Type B pancreatic cell (in vitro differentiated cells): ENCODE measurements at places on chromosomes 7 and 10.

- no peak for DNase-seq
Observed at GRCh38 chr10:5354068-5354467, 10.7 kb upstream of the UCN3 start.

GRCh38 chr7:36283181-36283580, 106.5 kb upstream of the ANLN start:
- no peak for DNase-seq

DNA sequence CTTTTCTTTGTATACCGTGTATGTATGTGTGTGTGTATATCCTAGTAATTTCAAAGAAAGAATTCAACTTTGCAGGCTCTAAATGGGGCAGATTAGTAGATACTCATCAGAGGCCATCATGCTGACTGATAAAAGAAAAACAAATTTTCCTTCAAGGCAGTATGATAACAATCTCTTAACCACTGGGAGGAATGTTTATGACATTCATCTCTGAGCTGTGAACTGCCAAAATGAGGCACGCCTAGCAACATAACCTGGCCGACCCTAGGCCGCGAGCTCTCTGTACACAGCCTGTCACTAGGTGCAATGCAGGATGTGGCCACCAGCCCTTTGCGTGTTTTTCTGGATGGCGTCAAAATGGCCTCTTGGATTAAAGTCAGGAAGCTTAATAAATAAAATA, 343.7 kb upstream of the GALNT17 start:
- no peak for DNase-seq

DNA sequence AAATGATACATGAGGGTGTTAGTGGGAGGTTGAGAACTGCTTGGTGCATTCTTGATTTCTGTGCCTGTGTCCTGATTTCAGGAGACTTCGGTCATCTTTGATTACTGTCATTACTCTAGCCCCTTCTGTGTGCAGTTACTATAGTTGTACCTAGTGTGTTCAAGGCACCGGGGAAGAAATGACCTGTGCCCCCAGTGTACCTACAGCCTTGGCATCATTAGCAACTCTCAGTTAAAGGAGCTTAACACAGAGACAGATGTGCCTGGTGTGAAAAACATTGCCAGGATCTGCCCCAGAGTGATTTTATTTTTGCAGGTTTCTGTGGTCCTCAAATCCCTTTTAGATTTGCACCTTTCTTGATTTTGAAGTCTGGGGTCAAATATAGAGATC, 62.2 kb downstream of the ARID5B start:
- no peak for DNase-seq

DNA sequence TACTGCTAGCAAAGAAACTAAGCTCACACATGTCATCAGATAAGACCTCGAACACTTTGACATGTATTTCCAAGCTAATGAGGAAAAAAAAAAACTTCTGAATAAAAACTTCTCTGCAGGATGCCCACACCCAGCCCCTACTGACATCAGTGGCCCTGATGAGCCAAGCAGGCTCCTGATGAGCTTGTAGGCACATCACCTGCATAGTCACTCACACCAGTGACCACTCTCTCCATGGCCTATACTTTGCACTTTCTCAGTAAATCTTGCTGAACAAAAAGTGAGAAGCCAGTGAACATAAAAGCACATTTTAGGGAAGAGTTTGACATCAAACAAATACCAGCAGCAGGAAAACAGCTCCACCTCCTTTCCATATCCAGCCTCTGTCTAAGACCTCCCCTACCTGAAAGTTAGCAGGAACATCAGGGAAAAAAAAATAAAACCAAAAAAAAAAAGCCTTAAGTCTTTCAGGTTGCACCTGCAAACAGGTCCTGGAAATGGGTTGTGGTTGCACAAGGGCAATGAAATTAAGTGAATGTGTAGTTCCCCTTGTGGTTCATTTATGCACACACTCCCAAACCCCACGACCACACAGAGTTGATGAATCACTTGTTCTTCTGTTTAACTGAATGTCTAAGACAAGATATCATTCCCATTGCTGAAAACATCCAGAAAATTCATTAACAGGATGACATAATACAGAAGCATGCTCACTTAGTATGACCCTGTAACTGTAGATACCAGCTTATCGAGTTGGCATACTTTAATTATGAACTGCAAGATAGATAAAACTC, 205.2 kb upstream of the PDE1C start:
- no peak for DNase-seq

GRCh38 chr10:95832216-95833041, 75.3 kb upstream of the CC2D2B start:
- DNase-seq: no peak

GRCh38 chr10:75438275-75438674, 6.9 kb downstream of the LRMDA start:
- no peak for DNase-seq

DNA sequence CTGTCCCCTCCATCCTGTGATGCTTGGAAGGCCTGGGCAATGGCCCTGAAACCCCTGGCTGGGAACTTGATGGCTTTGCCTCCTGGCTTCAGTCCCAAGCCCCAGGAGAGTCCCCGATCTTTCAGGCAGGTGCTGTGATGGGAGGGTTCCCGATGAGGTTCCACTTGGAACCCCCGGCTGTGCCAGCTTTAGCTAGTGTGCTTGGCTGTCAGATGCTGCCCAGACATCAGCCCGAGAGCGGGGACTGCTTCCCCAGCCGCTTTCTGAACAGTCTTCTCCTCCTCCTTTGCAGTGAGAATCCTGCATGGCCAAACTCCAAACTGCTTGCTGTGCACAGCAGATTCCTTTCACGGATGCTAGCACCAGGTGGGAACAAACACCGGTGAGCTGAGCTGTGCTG, 58.1 kb downstream of the PKD1L1 start:
- no peak for DNase-seq

GRCh38 chr10:25786899-25787298, 147.1 kb upstream of the MYO3A start:
- DNase-seq: no peak

GRCh38 chr10:53379956-53380355, 607.4 kb upstream of the MBL2 start:
- no peak for DNase-seq

GRCh38 chr7:142881586-142882337, 3.8 kb downstream of the TRPV6 start:
- DNase-seq: no peak

- DNase-seq: no peak
Observed at GRCh38 chr7:112782498-112782897, 7.7 kb downstream of the TMEM168 start.

- no peak for DNase-seq
Observed at GRCh38 chr7:139995017-139995915, 67.5 kb downstream of the PARP12 start.

- no peak for DNase-seq
Observed at GRCh38 chr10:6070660-6071059, 8.5 kb upstream of the IL2RA start.

GRCh38 chr7:49873420-49873819, 100.0 kb downstream of the VWC2 start:
- no peak for DNase-seq

DNA sequence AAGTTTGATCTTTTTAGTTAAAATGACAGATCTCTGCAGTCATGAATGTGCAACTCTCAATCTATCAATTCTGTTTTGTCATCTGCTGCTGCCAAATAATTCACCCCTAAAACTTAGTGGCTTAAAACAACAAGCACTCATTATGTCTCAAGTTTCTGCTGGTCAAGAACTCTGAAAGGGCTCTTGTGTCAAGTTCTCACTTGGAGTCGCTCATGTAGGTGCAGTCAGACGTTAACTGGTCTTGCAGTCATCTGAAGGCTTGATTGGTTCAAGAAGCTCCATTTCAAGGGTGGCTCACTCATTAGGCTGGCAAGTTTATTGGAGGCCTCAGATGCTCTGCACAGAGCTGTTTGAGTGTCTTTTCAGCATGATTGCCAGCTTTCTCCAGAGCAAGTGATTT, 28.5 kb upstream of the LRRC72 start:
- DNase-seq: no peak

- DNase-seq: no peak
Observed at GRCh38 chr10:50512214-50512595, 111.6 kb downstream of the SGMS1 start.

- no peak for DNase-seq
Observed at GRCh38 chr10:5547931-5548660, 23.3 kb downstream of the CALML3 start.

DNA sequence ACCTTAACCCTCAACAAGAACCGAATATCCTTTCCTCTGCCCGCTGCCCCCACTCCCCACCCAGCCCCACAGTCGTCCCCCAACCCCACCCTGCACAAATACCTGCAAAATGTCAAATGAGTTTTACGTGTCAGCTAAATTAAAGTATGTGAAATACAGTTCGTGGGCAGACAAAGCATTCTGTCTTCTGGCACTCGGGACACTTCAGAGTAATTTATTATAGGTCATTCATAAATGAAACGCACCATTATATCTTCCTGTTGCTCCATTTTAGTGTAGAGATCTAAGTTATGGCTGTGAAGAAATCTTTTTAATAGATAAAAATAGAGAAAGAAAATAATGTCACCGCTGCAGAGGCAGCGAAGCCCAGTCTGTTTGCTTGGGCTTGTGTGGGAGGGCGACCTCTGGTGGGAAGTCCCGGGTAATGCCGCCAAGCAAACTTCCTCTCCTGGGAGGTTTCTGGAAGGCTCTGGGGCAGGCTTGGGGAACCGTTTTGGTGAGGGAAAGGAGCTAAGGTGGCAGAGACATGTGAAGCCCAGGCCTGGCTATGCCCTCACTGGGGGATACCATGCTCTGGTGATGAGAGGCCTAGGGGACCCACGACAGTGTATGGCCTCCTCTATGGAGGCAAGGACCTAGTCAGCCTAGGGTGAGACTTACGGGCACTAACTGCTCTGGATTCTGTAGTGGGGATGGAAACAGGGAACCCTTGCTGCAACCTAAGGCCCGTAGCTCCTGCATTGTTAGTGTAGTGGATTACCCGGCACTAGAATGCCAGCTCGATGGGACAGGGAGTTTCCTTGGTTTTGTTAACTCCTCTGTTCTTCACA, 604.9 kb downstream of the LRMDA start:
- peak; percentile 85 for DNase-seq

DNA sequence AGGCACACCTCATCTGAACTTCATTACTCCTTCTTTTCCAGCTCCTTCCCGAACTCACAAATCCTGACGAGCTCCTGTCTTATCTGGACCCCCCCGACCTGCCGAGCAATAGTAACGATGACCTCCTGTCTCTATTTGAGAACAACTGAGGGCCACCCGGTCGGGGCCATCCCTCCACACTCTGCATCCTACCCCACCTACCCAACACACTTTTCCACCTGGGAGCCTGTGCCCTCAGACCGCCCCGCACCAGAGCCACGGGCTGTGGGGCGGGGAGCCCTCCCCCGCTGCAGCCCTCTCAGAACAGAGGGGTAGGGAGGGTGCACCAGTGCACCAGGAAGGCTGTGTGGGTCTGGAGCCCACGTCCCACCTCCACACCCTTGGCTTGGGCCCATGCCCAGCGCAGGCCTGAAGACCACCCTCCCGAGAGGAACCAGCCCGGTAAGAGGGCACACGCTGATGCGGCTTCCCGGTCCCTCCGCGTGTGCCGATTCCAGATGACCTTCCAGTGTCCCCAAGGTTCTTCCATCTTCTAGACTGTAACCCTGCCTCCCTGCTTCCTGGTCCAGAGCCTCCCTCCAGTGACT, 34.6 kb upstream of the PPIF start:
- DNase-seq: no peak

- DNase-seq: no peak
Observed at GRCh38 chr10:4532011-4532410, 294.0 kb upstream of the AKR1E2 start.

GRCh38 chr10:35353395-35353794, 17.1 kb downstream of the CCNY start:
- no peak for DNase-seq

DNA sequence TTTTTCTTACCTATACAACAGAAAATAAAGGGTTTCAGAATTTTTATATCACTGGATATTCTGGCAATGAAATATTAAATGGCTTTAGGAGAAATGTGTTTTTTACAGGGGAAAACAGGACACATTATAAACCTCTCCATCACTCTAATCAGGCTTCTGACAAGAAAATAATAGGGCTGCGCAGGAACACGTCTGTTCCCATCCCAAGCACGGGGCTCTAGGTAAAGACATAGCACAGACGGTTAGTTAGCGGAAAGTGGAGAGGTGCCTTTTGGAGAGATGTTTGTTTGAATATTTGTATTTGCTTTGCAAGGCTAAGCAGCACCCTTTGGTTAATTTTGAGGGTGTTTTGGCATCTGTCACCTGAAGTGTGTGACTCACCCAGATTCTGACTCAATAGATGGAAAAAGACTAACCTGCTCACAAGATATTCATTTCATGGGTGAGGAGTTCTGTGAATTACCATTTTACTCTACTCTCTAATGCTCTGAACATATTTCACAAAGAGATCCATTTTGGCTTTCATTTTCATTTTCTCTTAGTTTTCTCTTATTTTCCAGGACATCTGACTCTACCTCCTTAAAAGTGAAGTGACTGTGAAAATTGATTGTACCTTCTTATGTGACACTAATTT, 174.5 kb upstream of the AKR1E2 start:
- no peak for DNase-seq

- no peak for DNase-seq
Observed at GRCh38 chr10:5960070-5960972, 17.0 kb downstream of the IL15RA start.

GRCh38 chr10:101967713-101968112, 88.3 kb downstream of the ARMH3 start:
- no peak for DNase-seq

GRCh38 chr10:99534939-99535763, 2.4 kb downstream of the NKX2-3 start:
- no peak for DNase-seq

- no peak for DNase-seq
Observed at GRCh38 chr10:44650691-44651661, 260.2 kb upstream of the TMEM72 start.

GRCh38 chr10:114087255-114087654, 43.6 kb downstream of the ADRB1 start:
- no peak for DNase-seq

- DNase-seq: no peak
Observed at GRCh38 chr10:85920311-85920710, 446.3 kb downstream of the GRID1 start.

DNA sequence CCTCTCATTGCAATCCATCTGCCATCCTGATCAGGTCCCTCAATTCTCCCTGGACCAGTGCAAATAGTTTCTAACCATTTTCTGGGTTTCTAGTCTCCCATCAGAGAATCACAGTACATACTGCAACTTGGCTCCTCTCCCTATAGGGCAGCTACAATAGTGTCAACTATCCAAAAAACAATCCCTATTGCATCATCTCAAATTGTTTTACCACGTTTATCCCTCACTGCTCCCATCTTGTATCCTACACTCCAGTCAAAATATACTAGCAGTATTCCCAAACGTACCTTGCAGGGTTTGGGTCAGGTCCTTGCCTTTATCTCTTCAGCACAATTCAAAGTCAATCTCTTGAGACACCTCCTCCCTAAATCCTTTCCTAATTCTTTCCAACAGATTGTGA, 23.6 kb downstream of the ASB15 start:
- no peak for DNase-seq

- no peak for DNase-seq
Observed at GRCh38 chr7:151432658-151433521, 7.1 kb downstream of the CRYGN start.
